ENCODE measurements at places on chromosomes 13 and 19. TPM values are rescaled to one million over a fixed set of nuclear protein-coding genes. Genes with fewer than 3 reads are reported as not detected.
A peak's percentile ranks its signal among the peaks of the same experiment; 100 is the strongest.

The RHPN2 gene
- 2.4 TPM for total RNA-seq

The ATXN8OS gene
- not detected for total RNA-seq

The TTC9B gene
- total RNA-seq: not detected

The ZNF799 gene
- total RNA-seq: 6.8 TPM

The KLK14 gene
- total RNA-seq: not detected

The GNA15 gene
- 14.0 TPM for total RNA-seq

The UGGT2 gene
- 80.8 TPM for total RNA-seq

The KLK4 gene
- total RNA-seq: not detected

The C5AR2 gene
- 10.3 TPM for total RNA-seq

The SIGLEC9 gene
- total RNA-seq: 15.2 TPM

The HPN gene
- total RNA-seq: 5.4 TPM

The CEACAM8 gene
- total RNA-seq: not detected

The CADM4 gene
- 5.6 TPM for total RNA-seq

DNA sequence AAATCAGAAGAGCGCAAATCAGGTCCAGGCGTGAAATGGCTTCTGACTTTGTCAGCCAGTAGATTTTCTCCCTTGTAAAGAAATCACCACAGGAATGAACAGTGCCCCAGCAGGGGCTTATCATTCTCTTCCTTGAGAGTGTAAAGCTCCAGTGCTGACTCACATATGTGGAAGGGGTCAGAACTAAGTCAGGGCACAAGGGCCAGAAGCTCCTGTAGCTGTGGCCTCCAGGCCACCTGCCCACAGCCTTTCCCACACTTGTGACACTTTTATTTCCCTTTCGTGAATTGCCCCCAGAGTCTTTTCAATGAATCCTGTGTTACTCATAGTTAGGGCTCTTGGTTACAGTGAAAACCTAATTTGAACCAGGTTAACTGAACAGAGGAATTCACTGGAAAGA lies 99.6 kb downstream of the SUCLA2 start:
- DNase-seq: no peak
- no peaks in the 10 kb centered on the region for H3K27me3 ChIP-seq
- no peaks in the 10 kb centered on the region for H3K36me3 ChIP-seq
- H3K4me3 ChIP-seq: no peak overlapping the region

DNA sequence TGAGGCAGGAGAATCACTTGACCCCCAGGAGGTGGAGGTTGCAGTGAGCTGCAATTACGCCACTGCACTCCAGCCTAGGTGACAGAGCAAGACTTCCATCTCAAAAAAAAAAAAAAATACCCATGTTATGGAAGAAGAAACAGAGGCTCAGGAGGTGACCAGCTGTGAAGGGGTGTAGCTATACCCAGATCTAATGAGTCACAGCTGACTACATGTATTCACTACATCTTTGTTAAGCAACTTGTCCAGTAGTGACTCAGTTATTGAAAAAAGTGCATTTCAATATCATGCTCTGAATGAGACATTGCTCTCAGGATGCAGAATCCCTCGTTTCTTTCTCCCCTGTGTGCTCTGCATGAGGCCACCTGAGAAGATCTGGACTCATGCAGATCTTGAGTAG lies 16.1 kb upstream of the SPART start:
- peaks cover 54% of the 10 kb centered on the region for H3K4me1 ChIP-seq
- H3K36me3 ChIP-seq: no peaks in the 10 kb centered on the region
- no peak overlapping the region for H3K27ac ChIP-seq
- no peak for DNase-seq

- no peaks in the 10 kb centered on the region for H3K36me3 ChIP-seq
- H3K4me1 ChIP-seq: no peaks in the 10 kb centered on the region
- no peak overlapping the region for H3K4me3 ChIP-seq
- DNase-seq: no peak
Measured at GRCh38 chr13:82963226-82964099, 918.8 kb downstream of the SLITRK1 start.

- DNase-seq: no peak
- no peaks in the 10 kb centered on the region for H3K36me3 ChIP-seq
- no peak overlapping the region for H3K4me3 ChIP-seq
Measured at GRCh38 chr19:43705729-43706128, 10.1 kb upstream of the IRGC start.

DNA sequence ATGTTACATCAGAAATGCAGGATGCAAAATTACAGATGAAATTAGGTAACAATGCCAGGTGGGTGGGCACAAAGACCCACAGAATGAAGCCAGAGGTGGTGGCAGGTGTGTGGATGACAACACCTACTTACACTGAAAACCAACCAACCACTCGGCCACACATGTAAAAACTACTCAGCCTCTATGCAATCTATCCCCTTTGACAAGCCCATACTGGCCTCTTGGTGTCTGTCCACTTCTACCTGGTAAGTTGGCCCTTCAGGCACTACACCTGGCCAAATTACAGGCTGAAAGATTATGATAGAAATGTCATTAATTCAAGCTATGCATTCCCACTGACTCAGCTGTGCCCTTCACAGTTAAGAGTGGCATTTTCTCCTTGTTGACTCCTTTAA lies 50.0 kb downstream of the BRD4 start:
- no peak for DNase-seq
- no peak overlapping the region for H3K4me3 ChIP-seq
- H3K4me1 ChIP-seq: peaks cover 97% of the 10 kb centered on the region

DNA sequence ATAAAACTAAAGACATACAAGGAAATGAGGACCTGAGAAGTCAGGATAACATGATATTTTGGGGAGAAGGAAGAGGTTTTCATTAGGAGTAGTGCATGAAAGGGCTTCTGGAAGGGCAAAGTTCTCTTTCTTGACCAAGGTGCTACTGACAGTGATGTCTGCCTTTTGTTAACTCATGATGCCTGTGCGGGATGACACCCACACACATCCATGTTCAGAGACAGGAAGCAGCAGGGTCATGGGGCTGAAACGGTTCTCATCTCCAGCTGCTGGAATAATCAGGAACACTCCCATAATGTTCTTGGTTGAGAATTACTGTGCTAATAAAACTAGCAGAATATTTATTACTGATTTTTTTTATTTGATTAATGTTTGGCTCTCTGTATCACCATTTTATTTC lies 29.1 kb downstream of the KCNC3 start:
- H3K27me3 ChIP-seq: no peaks in the 10 kb centered on the region
- DNase-seq: no peak
- no peak overlapping the region for H3K4me3 ChIP-seq
- no peak overlapping the region for H3K27ac ChIP-seq
- H3K36me3 ChIP-seq: peaks cover 4% of the 10 kb centered on the region

- no peak for DNase-seq
- no peaks in the 10 kb centered on the region for H3K27me3 ChIP-seq
- no peak overlapping the region for H3K4me3 ChIP-seq
- H3K36me3 ChIP-seq: peaks cover 36% of the 10 kb centered on the region
- no peak overlapping the region for H3K27ac ChIP-seq
Measured at GRCh38 chr19:10368101-10368803, 12.1 kb downstream of the TYK2 start.

- no peak overlapping the region for H3K4me3 ChIP-seq
- DNase-seq: no peak
- H3K27ac ChIP-seq: no peak overlapping the region
- H3K4me1 ChIP-seq: no peaks in the 10 kb centered on the region
- no peaks in the 10 kb centered on the region for H3K36me3 ChIP-seq
Measured at GRCh38 chr13:86585835-86586234, 786.6 kb upstream of the SLITRK6 start.

- H3K27me3 ChIP-seq: no peaks in the 10 kb centered on the region
- DNase-seq: no peak
- H3K36me3 ChIP-seq: no peaks in the 10 kb centered on the region
Measured at GRCh38 chr13:62933809-62934208, 1518.2 kb upstream of the PCDH20 start.

- no peaks in the 10 kb centered on the region for H3K36me3 ChIP-seq
- H3K27me3 ChIP-seq: no peaks in the 10 kb centered on the region
- H3K4me3 ChIP-seq: no peak overlapping the region
- peaks cover 26% of the 10 kb centered on the region for H3K4me1 ChIP-seq
Measured at GRCh38 chr13:46672338-46673090, 119.5 kb downstream of the LRCH1 start.

GRCh38 chr19:29617366-29618266 lies 11.5 kb downstream of the POP4 start:
- H3K4me3 ChIP-seq: no peak overlapping the region
- no peak overlapping the region for H3K27ac ChIP-seq
- H3K4me1 ChIP-seq: no peaks in the 10 kb centered on the region
- DNase-seq: no peak
- H3K27me3 ChIP-seq: no peaks in the 10 kb centered on the region

GRCh38 chr19:33734913-33735312 lies 61.8 kb upstream of the KCTD15 start:
- H3K36me3 ChIP-seq: no peaks in the 10 kb centered on the region
- H3K27me3 ChIP-seq: no peaks in the 10 kb centered on the region
- H3K4me1 ChIP-seq: peaks cover 6% of the 10 kb centered on the region

DNA sequence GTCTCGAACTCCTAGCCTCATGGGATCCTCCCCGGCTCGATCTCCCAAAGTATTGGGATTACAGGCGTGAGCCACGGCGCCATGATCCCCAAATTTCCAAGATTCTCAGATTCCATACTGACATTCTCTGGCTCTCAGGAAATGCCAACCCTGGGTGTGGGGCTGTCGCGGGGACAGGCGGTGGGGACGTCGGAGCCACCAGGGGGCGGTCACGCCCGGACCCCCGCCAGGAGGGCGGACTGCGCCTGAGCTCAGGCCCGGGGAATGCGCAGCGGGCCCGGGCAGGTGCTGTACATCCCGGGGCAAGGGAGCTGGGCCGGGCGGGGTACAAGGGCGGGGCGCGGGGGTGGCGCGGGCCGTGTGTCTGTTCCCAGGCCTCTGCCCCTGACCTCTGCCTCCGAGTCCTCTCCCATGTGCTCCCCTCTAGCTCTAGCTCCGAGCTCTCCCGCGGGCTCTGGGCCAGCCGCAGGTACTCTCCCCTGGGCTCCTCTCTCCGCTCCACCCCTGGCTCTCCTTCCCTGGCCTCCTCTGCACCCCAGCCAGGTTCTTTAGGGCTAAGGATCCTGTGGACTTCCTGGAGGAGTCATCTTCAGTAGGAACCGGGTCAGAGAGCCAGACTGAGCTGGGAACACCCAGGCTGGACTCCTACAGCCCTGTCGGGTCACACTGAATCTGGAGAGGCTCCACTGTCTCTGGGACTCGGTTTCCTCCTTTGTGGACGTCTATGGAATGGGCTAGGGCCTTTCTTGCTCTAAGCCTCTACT lies 2.4 kb downstream of the PPP1R13L start:
- no peak for DNase-seq
- H3K27me3 ChIP-seq: no peaks in the 10 kb centered on the region
- peaks cover 15% of the 10 kb centered on the region for H3K4me1 ChIP-seq
- no peaks in the 10 kb centered on the region for H3K36me3 ChIP-seq
- no peak overlapping the region for H3K27ac ChIP-seq

DNA sequence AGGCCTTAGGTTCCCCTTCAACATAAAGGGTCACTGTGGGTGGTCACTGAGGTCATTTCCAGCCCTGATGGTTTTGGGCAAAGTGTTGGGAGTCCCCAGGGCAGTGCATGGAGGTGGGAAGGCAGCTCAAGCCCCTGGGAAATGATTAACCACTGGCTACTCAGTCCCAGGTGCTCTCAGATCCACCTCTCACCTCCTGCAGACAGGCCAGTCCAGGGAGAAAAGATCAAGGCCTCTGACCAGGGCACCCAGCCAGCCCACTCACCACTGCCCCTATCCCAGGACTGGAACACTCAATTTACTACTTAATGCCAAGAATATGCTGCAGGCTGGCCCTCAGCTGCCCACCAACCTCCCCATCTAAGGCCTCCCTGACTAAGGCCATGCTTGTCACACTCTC lies 1307.9 kb downstream of the UQCRFS1 start:
- H3K4me1 ChIP-seq: no peaks in the 10 kb centered on the region
- DNase-seq: no peak
- H3K27ac ChIP-seq: no peak overlapping the region
- no peak overlapping the region for H3K4me3 ChIP-seq

DNA sequence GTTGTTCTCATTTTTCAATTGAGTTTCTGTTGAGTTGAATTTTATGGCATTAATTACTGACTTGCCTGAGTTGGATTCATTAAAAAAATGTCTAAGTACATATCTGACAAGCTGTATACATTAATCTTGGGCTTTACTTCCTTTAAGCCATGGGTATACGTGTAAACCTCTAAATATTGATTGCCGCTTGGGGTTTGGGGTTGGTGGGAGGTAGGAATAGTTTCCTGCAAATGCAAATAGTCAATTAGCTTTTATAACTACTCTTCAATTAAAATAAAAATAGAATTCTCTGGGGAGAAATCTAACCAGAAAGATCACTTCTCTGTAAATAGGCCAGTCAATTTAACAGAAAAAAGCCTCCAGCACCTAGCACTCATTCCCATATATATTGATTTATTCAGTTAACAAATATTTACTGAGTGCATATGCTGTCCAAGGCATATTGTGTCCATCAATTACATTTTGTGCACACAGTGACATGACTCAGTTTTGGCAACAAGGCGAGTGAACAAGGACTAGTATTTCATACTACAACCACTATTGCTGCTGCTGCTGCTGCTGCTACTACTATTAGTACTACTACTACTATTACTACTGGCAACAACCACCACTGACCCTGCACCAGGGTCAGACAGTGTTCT lies 306.8 kb downstream of the RFC3 start:
- H3K4me3 ChIP-seq: no peak overlapping the region
- DNase-seq: no peak
- H3K36me3 ChIP-seq: no peaks in the 10 kb centered on the region
- H3K4me1 ChIP-seq: peaks cover 10% of the 10 kb centered on the region

DNA sequence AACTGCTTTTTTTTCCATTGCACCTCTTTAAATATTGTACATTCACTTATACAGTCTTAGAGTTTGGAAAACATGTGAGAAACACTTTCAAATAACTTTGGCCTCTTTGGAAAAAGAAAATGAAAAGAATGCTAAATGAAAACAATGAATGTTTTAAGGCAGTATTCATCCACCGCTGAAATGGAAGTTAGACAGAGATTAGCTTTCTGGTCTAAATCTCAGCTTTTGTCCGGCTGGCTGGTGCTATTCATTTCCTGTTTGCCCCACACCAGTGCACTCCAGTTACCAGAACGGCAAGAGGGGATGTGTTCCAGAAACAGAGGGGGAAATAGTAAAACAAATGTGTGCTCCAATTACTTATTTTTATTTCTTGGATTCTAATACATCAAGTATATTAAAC lies 1201.3 kb downstream of the EFNB2 start:
- no peaks in the 10 kb centered on the region for H3K27me3 ChIP-seq
- DNase-seq: no peak
- no peaks in the 10 kb centered on the region for H3K36me3 ChIP-seq
- H3K4me3 ChIP-seq: peak overlapping the region; percentile 32
- H3K27ac ChIP-seq: peak overlapping the region; percentile 52

DNA sequence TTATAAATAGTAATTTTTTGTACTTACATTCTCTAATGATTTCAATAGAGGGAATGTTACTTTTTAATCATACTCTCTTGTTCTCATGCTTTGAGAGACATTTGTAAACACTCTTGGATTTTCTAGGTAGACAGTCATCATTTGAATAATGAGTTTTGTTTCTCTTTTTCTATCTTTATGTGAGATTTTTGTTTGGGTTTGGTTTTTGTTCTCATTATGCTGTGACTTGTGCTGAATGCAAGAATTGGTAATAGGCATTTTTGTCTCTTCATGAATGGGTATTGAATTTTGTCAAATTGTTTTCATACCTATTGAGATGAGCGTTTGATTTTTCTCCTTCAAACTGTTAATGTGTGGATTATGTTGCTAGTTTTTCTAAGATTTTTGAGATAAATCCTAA lies 56.8 kb upstream of the GPR183 start:
- H3K36me3 ChIP-seq: peaks cover 3% of the 10 kb centered on the region
- no peaks in the 10 kb centered on the region for H3K4me1 ChIP-seq
- DNase-seq: no peak
- no peaks in the 10 kb centered on the region for H3K27me3 ChIP-seq
- no peak overlapping the region for H3K27ac ChIP-seq
- no peak overlapping the region for H3K4me3 ChIP-seq
